ENCODE measurements at places on chromosomes 2 and 18.

GRCh38 chr2:218020281-218020680, 17.5 kb upstream of the TNS1 start:
- DNase-seq = no peak

DNA sequence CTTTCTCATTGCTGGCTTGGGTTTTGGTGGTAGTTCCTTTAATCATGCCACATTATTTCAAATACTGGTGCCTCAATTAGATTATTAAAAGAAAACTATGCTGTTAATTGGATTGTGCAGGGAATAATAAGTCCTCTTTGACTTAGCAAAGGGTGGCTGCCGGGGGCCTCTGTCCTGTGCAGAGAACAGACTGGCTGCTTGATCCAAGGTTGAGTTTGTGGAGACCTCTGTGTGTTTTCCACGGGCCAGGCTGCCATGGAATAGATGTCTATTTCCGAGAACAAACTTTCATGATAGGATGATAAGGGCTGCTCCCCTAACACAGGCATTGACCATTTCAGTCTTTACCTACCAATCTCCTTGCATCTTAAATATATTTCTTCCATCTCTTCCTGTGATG, 30.4 kb upstream of the OTOS start:
- no peak for DNase-seq

DNA sequence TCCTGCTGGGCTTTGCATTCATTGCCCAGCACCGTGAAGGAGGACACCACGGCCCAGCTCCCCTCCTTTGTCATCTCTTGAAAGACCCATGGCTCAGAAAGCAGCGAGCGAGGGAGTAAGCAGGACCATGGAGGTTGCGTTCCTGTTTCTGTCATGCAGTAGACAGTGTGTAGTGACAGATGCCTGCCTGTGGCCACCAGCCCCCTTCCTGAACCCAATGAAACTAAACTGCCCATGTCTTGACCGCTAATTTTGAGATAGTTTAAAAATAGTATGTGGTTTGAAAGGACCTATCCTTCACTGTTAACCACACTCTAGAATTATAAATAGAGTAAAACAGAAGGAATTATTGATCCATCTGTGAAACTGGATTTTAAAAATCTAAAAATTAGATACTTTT, 88.2 kb downstream of the ASAP2 start:
- no peak for DNase-seq

DNA sequence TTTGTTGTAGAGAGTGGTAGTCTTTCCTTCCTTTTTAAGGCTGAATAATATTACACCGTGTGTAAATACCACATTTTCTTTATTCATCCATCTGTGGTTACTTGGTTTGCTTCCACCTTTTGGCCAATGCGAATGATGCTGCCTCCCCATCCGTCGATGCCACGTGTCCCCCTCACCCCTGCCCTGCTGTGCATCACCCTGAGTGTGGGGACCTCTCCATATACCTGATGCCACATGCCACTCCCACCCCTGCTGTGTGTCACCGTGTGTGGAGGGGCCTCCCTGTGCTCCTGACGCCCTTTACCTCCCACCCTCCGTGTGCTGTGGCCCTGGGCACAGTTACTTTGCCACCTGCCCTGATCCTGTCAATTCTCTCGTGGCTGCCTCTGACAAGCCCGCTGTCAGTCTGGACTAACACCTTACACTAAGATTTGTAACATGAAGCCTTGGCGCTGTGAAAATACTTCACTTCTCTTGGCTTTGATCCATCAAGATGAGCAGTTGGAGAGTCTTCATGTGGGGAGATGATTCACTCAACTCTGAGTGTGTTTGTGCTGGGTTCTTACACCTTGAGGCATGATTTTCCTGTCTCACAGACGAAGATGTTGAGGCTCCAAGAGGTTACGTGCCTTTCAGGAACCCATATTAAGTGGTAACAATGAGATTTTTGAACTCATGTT, 234.0 kb downstream of the ZNF407 start:
- DNase-seq = no peak

DNA sequence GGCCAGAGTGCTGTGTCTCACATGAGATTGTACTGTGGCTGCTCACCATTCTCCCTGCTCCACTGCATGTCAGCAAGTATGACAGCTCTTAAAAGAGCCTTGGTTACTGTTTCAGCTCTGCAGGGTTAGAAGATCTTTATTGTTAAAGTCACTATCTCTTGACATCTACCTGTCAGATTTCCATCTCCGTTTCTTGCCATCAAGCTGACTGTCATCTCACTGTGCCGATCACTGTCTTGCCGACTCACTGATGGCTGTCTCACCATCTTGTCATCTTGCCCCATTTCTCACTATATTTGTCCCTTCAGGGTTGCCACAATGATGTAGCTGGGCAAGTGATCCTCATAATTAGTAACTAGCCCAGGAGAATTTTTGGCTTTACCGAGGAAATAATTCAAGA, 800.9 kb upstream of the CDH7 start:
- no peak for DNase-seq

- DNase-seq = no peak
Measured at GRCh38 chr2:220646424-220646823, 925.7 kb downstream of the EPHA4 start.

- no peak for DNase-seq
Measured at GRCh38 chr2:165144315-165144714, 59.5 kb downstream of the SCN3A start.

DNA sequence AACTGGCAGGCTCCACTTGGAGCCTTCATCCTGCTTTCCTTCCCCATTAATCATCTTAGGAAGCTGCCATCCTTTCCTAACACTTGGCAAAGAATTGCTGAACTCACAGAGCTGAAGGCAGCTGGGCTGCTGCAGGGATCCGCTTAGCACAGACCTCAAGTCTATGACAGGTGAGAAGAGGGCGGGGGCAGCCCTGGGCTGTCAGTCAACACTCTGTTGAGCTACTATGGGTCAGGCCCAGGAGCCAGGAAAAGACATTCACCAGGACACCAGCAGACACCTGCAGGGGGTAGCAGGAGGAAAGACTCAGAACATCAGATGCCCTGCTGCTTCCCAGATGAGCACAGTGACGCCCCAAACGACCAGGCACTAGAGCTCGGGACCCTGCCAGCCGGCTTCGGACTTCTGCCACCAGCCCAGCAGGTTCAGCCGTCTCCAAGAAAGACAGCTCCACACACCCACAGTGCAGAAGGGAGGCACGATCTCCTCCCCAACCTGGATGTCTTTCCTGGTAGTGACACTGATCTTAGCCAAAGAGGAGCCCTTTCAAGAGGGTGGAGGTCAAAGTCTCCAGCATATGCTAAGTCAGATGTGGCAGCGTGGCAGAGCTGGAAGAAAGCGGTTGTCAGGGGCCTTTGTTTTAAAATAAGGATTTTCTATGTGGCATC, 55.2 kb downstream of the SNORC start:
- no peak for DNase-seq

DNA sequence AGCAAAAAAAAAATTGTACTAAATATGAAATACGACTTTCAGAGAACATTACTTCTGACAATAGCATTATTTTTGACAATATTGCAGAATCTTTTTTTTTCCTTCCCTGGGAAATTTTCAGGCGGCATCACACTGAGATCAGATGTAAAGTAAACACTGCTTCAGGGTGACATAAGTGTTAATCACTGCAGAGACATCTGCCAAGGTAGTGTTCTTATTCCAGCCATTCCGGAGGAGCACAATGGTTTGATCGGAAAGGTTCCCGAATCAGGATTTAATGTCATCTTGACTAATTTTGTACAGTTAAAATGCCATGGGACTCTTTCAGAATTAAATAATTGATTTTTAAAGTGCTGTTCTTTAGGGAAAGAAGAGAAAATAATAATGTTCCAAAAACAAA, 56.7 kb upstream of the ZNF236 start:
- DNase-seq = no peak

DNA sequence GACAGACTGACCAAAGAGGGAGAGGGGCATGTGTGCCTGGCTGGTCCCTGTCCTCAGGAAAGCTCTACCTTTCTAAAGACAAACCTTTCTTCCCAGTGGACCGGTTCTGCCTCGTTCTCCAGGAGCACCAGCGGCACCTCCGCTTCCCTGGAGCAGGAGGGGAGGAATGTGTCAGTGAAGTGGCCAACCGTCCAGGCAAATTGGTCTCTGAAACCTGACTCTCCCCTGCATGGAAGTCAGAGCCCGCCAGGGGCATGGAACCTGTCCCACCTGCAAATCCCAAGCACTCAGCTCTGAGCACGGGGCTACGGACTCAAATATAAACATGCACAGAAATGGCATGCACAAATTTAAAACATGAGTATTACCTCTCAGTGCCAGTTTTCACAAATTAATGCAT, 62.9 kb downstream of the COL6A3 start:
- DNase-seq = no peak

GRCh38 chr2:241399941-241400922, 44.1 kb downstream of the FARP2 start:
- no peak for DNase-seq

DNA sequence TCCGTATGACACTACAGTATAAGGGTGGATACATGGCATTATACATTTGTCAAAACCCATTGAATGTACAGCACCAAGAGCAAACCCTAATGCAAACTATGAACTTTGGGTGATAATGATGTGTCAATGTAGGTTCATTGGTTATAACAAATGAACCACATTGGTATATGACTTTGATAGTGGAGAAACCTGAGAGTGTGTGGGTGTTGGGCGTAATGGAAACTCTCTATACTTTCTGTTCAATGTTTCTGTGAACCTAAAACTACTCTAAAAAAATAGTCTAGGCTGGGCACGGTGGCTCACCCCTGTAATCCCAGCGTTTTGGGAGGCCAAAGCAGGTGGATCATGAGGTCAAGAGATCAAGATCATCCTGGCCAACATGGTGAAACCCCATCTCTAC, 6.5 kb upstream of the ACTG2 start:
- no peak for DNase-seq

GRCh38 chr2:20107776-20108175, 56.3 kb upstream of the LAPTM4A start:
- DNase-seq = no peak

DNA sequence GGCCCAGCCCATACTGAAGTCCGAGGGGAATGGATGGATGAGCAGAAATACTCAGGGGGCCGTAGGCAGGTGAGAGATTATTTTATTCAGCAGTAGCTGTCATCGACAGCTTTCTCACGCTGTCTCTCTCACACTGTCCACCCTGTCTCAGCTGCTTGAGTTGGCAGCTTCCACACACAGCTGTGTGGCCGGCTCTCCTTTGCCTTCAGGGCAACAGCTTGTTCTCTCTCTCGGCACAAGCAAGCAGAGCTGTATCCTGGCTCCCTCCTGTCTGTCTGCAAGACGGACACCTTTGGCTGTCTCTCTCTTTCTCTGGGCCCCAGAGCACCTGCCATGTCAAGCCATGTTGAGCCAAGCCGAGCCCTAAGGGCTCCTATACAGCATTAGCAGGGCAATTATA, 9.8 kb upstream of the PAPOLG start:
- no peak for DNase-seq
